ENCODE measurements at places on chromosomes 5 and 9.
A peak's percentile ranks its signal among the peaks of the same experiment; 100 is the strongest.

DNA sequence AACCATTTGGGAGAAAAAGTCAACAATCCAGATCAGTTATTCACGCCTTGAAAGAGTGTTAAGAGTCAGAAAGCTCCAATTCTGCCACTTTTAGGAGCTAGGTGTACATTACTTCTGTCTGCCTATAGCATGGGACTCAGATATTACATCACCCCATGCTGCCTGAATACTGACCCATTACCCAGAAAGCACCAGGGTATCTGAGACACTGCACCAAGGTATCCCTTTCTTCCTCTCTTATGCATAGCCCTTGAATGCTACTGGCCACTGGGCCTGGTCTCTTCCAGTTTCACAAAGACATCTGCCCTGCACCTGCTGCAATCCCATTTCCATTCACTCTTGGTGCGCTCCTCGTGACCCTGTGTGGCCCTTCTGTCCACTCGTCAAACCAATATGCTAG, 2.6 kb downstream of the STRBP start:
- no peak for DNase-seq

DNA sequence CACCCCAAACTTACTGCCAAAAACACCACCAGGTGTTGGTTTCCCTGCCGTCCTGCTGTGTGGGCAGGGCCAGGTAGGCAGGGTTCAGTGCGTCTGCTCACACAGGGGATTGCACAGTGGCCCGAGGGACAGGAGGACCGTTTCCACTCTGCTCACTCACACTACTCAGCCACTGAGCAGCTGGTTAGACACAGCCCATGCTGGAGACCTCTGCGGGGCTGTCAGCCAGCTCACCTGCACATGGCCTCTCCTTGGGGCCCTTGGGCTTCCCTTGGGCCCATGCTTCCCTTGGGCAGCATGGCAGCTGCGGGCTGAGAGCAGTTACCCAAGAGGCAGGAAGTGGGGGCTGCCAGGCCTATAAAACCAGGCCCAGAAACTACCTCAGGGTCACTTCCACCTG, 79.0 kb downstream of the SYK start:
- no peak for DNase-seq

DNA sequence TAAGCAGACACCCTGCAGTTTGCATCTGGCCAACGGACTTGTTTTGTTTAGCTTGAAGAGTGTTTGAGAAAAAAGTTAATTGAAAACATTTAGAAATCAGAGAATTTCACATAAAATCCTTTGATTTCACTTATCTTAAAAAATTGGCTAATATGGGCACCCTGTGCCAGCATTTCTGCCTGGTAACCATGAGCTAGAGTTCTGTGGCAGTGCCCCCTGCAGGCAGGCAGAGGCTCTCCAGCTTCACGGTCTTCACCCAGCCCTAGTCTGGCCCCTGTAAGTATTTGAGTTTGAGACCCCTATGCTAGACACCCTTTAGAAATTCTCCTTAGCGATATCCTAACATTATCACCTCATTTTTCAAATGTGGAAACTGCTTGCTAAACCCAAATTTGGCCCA, 18.8 kb upstream of the FANCC start:
- no peak for DNase-seq

- DNase-seq, result no peak
Measured at GRCh38 chr5:112270299-112271293, 148.5 kb downstream of the EPB41L4A start.

DNA sequence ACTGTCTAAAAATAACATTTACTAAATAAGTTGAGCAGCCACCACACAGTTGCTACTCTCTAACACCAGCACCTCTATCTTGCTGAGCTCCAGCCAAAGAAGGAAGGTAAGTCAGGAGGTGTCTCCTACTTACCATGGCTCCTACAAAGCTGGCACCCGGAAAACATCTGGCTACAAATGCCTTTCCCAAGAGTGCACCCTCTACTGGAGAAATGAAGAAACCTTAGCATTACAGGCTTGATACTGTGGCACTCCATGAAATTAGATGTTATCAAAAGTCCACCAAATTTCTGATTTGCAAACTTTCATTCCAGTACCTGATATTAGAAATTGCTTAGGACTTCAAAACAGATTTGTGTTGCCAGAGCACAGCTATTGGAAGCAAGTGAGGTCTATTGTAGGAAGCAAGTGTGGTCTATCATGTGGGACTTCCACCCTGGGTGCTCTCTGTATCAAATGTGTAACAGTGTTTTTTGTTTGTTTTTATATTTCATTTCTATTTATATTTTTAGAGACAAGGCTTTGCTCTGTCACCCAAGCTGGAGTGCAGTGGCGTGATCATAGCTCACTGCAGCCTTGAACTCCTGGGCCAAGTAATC, 25.7 kb upstream of the RFK start:
- no peak for DNase-seq

DNA sequence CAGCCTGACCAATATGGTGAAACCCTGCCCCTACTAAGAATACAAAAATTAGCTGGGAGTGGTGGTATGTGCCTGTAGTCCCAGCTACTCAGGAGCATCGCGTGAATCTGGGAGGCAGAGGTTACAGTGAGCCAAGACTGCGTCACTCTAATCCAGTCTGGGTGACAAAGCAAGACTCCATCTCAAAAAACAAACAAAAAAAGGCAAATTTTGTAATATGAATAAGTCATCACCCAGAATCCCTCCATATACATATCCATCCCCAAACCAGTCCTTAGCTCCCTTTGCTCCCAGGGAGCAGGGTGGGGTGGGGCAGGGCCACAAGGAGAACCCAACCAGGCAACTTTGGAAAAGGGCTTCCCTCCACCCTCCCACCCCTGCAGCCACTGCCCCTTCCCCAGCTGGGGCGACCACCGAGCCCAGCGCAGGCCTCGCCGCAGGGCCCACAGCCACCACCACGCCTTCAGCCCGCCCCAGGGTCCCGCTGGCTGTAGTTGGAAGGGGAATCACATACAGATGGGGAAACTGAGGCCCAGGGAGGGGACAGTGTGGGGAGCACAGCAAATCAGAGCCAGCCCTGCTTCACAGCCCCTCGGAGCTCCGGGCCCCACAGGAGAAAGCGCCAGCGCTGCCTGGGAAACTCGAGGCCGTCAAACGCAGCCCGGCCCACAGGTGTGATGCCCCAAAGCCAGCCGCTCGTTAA, 7.8 kb downstream of the NOTCH1 start:
- DNase-seq, result no peak

DNA sequence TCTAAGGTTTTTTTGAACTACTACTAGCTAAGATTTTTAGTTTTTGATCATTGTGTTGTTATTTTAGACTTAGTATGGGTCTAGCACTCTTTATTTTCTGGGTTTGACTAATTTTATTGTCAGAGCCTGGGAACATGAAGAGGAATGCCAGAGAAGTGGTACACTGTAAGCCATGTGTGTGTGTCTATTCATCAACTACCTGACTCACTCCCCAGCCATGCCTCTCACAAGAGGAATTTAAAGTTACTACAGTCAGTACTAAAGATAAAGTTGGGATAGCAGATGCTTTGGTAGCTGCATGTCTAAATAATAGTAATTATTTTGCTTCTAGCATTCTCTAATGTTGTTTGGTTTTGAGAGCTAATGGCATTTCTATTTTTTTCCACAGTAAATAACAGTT, 264.8 kb downstream of the CSNK1G3 start:
- DNase-seq, result no peak

GRCh38 chr9:104927912-104928740, at the start of gene ABCA1:
TSS of gene ABCA1 (minus strand) at chr9:104928155. CDS start at chr9:104903679, 24,476 bp downstream.
- DNase-seq, result peak; percentile 95

- DNase-seq, result no peak
Measured at GRCh38 chr9:38007016-38007415, 62.0 kb downstream of the SHB start.

- no peak for DNase-seq
Measured at GRCh38 chr9:85730916-85731630, 10.7 kb downstream of the AGTPBP1 start.
